NCI-H226 (cell line): ENCODE measurements at places on chromosomes 2 and 18.
A peak's percentile ranks its signal among the peaks of the same experiment; 100 is the strongest.

GRCh38 chr2:174535083-174535482 is 48.3 kb upstream of the GPR155 start:
- no peak for DNase-seq

DNA sequence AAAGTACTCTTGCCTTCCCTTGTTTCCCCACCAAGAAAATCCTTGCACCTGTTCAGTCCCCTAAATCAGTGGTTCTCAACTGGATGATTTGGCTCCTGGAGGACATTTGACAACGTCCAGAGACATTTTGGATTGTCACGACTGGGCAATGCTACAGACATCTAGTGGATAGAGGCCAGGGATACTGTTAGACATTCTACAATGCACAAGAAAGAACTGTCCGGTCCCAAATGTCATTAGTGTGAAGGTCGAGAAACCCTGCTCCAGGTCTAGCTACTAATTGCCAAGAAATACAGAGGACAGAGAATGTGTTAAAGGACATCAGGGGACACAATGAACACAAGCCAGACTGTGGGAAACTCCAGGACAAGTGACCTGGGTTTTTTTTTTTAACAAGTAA is 60.0 kb downstream of the LRP2 start:
- DNase-seq, result no peak

GRCh38 chr18:9521770-9522169 is 46.5 kb downstream of the RALBP1 start:
- no peak for DNase-seq

DNA sequence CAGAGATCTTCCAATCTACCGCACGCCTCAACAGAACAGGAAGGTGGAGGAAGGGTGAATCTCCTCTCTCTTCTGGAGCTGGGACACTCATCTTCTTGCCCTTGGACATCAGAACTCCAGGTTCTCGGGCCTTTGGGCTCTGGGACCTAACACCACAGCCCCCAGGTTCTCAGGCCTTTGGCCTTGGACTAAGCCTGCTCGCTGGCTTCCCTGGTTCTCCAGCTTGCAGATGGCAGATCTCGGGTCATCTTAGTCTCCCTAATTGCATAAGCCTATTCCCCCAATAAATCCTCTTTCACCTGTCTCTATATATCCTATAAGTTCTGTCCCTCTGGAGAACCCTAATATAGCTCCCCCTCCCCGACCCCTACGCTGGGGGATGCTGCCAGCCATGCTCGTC is 14.8 kb downstream of the HS6ST1 start:
- DNase-seq, result no peak

GRCh38 chr2:7837237-7837760 is 844.6 kb upstream of the ID2 start:
- DNase-seq, result no peak

DNA sequence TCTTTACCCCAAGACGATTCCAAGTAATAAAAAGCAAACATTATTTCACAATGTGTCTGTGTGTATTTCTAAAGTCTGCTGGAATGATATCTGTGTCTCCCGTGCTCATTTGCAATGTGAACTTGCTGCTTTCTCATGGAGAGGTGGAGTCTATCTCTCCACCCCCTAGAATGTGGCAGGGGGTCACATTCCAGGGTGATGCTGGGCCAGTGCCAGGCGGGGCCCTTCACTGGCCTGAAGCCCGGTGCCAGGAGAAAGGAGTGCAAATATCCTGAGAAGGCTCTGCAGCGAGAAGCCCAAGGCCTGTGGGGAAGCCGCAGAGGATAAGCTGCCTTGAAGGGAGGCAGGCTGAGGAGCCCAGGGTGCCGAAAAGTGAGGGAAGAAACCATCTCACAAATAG is 26.8 kb upstream of the LDLRAD4 start:
- peak; percentile 73 for DNase-seq

GRCh38 chr2:224160917-224161316 is 121.8 kb upstream of the SERPINE2 start:
- no peak for DNase-seq

DNA sequence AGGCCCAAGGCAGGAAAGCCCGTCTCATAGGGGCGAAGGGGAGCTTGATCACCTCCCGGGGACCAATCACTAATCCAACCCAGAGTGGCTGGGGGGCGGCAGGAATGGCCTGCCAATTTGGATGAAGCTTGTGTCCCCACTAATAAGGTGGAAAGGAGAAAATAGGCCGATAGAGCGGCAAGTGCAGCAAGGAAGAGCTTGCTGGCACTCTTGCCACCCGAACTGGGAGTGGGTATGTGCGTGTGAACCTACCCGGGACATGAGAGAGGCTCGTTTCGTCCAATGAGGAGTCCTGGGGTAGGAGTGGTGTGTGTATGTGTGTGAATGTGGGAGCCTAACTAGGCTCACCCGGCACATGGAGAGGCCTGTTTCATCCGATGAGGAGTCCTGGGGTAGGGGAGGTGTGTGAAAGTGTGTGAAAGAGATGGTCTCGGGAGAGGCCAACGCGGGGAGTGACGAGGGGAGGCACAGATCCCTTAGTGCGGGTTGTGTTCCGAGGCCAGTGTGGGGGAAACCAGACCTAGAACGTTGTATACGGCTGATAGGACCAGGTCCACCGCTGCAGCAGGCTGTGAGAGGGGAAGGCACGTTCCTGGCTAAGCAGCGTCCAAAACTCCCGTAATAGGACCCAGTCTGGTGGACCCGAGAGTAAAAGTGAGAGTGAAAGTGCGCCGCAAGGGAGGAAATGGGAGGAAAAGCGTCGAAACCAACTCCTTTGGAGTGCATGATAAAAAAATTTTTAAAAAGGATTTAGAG is 47.1 kb upstream of the SELENOI start:
- no peak for DNase-seq

DNA sequence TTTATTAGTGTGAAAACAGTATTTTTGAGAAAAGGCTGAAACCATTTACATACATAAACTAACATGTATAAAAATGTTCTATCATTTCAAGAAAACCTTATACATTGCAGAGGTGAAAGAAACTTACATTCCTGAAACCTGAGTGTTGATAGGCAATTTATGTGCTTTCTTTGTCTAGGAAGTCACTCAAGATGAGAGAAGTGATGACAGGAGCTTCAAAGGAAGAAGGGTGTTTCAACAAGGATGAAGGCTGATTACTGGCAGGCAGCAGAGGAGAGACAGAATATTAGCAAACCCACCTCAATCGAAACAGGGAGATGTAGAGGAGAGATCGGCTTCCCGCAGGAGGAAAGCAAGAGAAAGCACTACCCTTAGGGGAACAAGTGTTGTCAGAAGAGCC is 124.9 kb downstream of the PRELID3A start:
- no peak for DNase-seq

DNA sequence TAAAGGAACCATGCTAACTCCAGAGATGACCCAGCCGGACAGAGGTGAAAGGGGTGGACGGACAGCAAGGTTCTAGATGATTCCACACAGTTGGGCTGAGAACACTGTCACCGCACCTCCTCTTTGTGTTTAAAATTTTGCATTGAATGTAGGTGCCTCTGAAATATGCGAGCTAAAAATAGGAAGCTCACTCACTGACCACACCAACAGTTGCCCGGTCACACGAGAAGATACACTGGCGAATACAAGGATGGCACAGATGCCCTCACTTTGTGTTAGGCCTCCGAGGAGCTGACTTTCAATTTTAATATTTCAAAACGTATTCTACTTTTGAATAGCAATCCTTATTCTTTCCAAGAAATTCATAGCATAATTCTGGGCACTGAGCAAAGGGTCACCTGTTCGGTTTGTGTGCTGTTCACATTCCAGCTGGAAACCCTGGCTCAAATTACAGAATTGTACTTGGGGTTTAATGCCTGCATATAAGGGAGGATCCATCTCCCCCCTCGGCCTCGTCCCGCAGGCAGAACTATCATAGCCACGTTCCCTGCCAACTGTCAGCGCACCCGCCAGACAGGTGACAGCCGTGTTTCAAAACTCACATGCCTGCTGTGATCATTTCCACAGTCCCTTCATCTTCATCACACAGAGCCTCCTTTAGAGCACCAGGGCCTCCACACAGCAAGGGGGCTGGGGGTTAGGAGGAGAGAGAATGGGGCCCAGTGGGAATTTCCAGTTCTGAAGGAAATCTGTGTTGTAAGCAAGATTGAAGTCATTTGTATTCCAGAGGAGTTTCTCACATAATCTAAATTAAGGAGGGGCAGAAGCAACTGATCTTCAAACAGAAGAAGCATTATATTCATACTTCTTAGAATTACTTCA is 48.2 kb downstream of the ADI1 start:
- DNase-seq, result no peak

- no peak for DNase-seq
These were observed 90.3 kb downstream of the SP3 start for GRCh38 chr2:173874894-173875237.

DNA sequence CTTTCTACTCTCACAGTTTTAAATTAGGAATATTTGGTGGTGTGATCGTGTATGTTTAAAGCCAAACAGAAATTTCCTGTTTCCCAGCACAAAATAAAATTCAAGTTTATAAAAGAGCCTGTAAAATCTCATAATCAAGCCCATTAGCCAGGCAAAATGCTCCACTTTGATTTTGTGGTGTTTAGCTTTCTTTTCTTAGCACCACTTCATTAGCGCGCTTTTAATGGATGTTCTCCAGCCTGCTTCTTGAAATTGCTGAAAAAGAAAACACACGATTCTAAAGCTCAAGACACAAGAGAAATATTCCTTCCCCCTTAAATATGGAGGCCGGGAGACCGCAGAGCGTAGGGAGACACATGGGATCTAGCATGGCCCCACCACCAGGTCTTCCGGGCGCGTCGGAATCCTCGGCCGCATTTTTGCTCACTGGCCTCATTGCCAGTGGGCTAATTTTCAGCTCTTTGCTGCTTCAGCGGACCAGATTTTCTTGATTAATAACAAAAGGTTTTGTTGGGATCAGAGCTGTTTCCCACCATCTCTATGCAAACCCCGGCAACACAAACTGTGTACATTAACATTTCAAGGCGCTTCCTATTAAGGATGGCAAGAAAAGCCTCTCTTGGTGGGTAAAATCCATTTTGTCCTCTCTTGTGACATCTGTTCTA is 40.4 kb upstream of the ID2 start:
- no peak for DNase-seq

- DNase-seq, result peak; percentile 84
These were observed at the start of gene MYO1B for GRCh38 chr2:191245046-191245868. Gene MYO1B (plus strand): TSS chr2:191245404. CDS start chr2:191276896, 31,492 bp downstream.

- DNase-seq, result no peak
These were observed 3.5 kb downstream of the CAPN14 start for GRCh38 chr2:31213601-31214443.

DNA sequence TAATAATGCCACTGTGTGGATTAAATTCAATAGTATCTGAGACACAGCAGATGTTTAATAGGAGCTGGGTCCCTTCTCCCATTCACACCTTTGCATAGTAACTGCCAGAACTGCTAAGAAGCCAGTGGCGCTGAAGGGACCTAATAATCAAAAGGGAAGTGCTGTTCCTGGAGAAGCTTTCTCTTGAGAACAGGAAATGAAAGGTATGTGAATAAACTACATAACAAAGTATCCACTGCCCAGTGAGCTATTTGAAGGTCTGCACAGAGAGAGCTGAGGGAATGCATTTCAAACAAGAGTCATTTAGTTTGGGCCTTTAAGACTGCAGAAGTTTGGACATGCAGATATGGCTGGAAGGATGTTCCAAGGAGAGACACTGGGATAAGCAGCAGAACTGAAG is 56.1 kb upstream of the KIDINS220 start:
- DNase-seq, result no peak

- DNase-seq, result no peak
These were observed 38.8 kb downstream of the DYSF start for GRCh38 chr2:71492112-71492511.
